ENCODE measurements at places on chromosomes 5 and 9. TPM values are rescaled to one million over a fixed set of nuclear protein-coding genes. Genes with fewer than 3 reads are reported as not detected.

The TICAM2 gene
- total RNA-seq = 0.39 TPM

The MEF2C gene
- total RNA-seq = 15.5 TPM

The SLC6A7 gene
- total RNA-seq = not detected

The OR1B1 gene
- not detected for total RNA-seq

The EQTN gene
- total RNA-seq = 0.42 TPM

The CBY3 gene
- total RNA-seq = not detected

The TAF1L gene
- not detected for total RNA-seq

The CARTPT gene
- total RNA-seq = not detected

The MTX3 gene
- total RNA-seq = 8.6 TPM

The PFN3 gene
- total RNA-seq = not detected

The PCDHB10 gene
- total RNA-seq = 0.19 TPM

The NMUR2 gene
- not detected for total RNA-seq

The CCDC183 gene
- 1.9 TPM for total RNA-seq

The KIAA0825 gene
- total RNA-seq = 2.7 TPM

The RAI14 gene
- total RNA-seq = 35.1 TPM

The DOLPP1 gene
- total RNA-seq = 8.5 TPM

The NDUFS4 gene
- total RNA-seq = 76.3 TPM

The RANBP17 gene
- 0.95 TPM for total RNA-seq

The PALM2AKAP2 gene
- 2.0 TPM for total RNA-seq

The FANCC gene
- 10.2 TPM for total RNA-seq

The FCN2 gene
- 0.29 TPM for total RNA-seq

The ZNF608 gene
- 3.8 TPM for total RNA-seq

The CDKN2B-AS1 gene
- not detected for total RNA-seq

The KIF4B gene
- not detected for total RNA-seq

The RAB24 gene
- total RNA-seq = 52.2 TPM

The PHYKPL gene
- total RNA-seq = 33.2 TPM

The GABRG2 gene
- not detected for total RNA-seq

The DAPK1 gene
- total RNA-seq = 18.3 TPM

The PTPRD gene
- total RNA-seq = 1.7 TPM

The TMC1 gene
- 0.46 TPM for total RNA-seq

The RFESD gene
- 9.8 TPM for total RNA-seq

The GABRA6 gene
- total RNA-seq = not detected

The C8G gene
- not detected for total RNA-seq

The DOCK8 gene
- 5.1 TPM for total RNA-seq

The PDLIM4 gene
- total RNA-seq = 191 TPM

The NR4A3 gene
- 0.98 TPM for total RNA-seq

The MEIKIN gene
- not detected for total RNA-seq

The SLC9A3 gene
- total RNA-seq = 7.1 TPM

The SLC34A1 gene
- not detected for total RNA-seq

The ERBIN gene
- total RNA-seq = 95.5 TPM

Measured in lower leg skin (tissue), 4 donors.